Suppressor macrophage treated with lipopolysaccharide for 4 hours (primary cell): ENCODE measurements at places on chromosomes 3 and 15.

DNA sequence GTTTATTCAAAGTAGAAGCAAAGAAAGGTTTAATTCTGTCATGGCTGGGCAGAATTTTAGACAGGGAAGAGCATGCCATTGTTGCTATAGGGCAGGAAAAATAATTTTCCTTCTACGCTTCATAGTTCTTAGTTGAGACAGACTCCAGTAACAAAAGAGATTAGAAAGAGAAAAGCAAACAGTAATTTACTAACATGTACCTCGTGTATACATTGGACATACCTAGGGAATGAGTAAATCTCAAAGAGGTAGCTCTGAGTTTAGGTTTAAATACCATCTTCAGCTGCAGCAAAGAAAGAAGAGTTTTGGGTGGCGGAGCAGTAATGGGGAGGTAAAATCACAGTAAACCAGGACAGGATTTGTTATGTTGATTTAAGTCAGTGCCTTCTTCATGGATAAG, 416.1 kb downstream of the EPHA6 start:
- DNase-seq = no peak

GRCh38 chr15:98682992-98683701, 34.8 kb downstream of the IGF1R start:
- peak; percentile 13 for DNase-seq

DNA sequence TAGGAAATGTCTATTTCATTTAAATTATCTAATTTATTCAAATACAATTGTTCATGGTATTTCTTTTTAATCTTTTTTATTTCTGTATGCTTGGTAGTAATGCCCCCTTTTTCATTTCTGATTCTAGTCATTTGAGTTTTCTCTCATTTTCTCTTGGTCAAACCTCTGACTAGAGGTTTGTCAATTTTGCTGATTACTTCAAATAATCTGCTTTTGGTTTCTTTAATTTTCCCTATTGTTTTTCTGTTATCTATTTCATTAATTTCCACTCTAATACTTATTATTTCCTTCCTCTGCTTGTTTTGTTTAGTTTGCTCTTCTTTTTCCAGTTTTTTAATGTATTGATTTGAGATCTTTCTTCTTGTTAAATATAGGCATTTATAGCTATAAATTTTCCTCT, 12.1 kb downstream of the FSD2 start:
- no peak for DNase-seq

- DNase-seq = no peak
These were observed 648.3 kb upstream of the CFAP20DC start for GRCh38 chr3:59698091-59698490.

DNA sequence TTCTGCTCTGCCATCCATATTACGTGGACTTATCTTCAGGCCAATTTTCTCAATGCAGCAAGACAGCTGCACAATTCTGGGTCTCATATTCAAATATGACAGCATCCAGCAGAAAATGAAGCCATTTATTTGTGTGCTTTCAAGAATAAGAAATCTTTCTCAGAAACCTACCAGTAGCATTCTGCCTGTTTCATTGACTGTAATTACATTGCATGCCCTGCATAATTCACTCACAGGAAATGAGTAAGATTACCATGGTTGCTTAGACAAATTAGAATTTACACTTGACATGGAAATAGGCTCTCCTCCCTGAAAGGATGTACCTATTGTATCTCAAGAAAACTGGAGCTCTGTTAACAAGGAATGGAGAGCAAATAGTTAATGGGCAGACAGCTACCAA, 346.6 kb upstream of the DCBLD2 start:
- DNase-seq = no peak

GRCh38 chr15:43492266-43492665, 690 bp downstream of the TP53BP1 start:
- no peak for DNase-seq

GRCh38 chr3:118199044-118199443, 835.6 kb downstream of the IGSF11 start:
- DNase-seq = no peak

DNA sequence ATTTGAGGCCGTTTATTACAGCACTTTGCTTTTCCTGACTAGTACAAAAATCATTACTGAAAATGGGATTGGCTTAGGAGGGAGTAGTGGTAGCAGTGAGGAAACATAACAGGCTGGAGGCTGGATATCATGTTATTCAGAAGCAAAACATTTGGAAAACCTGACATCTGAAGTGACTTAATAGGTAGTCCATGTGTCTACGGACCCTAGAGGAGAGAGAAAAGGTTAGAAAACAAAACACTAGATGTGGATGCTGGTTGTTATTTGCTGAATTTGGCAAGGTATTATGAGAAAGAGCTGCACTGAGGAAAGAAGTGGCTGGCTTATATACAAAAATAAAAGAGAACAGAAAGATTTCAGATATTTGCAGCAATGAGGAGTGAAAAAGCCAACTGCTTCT, 139.9 kb downstream of the MEX3B start:
- DNase-seq = no peak

GRCh38 chr3:12663936-12664908, at the start of gene RAF1:
TSS of gene RAF1 (minus strand) at chr3:12664117. CDS start at chr3:12618721, 45,396 bp downstream.
- DNase-seq = peak; percentile 99

DNA sequence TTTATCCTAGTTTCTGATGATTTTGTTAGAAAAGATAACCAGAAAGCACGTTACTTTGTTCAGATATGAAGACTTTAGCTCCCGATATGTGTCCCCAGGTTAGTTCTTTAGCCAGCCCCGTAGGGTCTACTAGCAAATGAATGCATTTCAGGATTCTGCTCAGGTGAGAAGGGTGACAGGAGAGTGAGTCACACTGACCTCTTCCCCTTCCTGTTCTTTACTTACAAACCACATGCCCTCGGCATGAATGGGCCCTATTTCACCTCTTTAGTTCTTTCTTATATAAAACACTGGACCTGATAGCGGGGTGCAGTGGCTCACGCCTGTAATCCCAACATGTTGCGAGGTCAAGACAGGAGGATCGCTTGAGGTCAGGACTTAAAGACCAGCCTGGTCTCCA, 98.4 kb downstream of the SLC49A4 start:
- no peak for DNase-seq

DNA sequence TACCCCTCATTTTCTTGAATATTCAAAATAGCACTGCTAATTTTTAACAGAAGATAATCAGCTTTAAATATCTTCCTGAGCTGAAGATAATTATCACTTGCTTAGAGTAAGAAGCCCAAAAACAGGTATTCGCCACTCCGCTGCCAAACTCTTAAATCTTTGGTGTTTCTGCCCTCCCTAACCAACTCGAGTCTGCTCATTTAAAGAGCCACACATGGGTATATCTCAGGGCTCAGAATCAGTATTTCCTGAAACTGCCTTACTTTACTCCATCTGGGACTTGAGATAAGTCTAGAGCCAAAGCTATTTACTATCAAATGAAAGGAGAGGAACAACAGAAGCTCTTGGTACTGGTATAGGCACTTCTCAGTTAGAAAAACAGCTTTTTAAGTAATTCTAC, 10.8 kb downstream of the PDCD10 start:
- no peak for DNase-seq

- DNase-seq = no peak
These were observed 985.9 kb downstream of the DIPK2A start for GRCh38 chr3:144957398-144958101.

DNA sequence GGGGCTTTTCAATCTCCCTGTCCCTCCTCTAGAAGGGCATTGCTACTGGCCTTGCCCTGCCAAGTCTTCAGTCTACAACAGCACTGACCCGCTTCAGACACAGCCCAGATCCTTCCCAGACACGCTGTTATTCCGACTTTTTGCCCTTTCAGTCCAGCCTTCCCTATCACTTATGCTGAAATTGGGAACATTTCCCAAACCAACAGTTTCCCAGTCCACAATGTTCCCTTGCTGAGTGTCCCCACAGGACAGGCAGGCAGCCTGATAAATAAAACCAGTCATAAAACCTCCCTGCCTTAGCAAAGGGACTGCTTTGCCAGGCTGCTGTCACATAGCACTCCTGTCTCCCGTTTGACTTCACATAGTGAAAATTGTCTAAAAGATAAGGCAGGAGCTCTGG, 43.5 kb downstream of the GOLGA6L2 start:
- no peak for DNase-seq

- DNase-seq = no peak
These were observed 90.7 kb downstream of the CNTN6 start for GRCh38 chr3:1183320-1184048.

DNA sequence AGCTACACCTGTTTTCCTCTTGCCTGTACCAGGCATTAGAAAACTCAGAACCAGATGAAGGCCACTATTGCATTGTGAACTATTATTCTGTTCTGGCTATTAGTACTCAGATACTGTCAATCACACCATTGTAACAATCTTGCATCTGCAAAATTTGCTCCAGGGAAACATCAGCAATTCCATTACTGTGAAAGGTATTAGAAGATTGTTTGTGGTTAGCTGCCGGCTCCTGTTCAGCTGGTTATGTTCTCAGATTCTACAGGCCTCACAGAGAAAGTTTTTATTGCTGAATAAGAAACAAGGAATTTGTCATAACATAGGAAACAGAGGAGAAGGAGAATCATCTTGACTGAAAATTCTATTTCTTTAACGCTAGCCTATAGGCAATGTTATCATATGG, 179.9 kb downstream of the PLOD2 start:
- no peak for DNase-seq

DNA sequence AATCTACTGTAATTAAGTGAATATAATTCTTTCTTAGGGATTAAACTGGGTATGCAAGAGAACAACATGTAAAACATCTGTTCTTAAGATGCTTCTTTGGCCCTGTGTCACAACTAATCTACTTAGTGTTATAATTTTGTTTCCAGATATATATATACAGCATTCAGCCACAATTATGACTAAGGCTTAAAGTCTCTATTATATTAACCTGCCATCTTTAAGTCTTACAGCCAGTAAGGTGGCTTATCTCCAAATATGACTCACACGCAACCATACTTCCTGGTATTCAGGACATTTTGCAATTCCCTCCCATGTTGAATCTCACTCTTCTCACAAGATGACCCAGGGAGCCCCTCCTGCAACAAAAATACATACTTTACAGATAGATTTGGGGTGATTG, 6.6 kb upstream of the KBTBD8 start:
- peak; percentile 21 for DNase-seq

DNA sequence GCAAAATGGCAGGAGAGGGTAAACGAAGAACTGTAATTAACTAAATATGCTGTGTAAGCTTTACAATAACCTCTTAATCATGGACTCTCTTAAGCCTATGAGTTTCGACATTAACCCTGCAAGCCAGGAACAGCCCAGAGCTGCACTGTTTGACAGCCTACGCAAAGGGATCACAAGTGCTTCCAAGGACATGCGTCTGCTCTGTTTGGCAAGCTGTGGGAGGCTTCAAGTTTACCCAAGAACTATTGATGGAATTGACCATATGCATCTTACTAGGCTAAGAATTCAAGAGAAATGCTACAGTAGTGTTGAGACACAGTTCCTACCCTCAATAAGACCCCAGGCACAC, 66.0 kb downstream of the PDZRN3 start:
- DNase-seq = no peak

DNA sequence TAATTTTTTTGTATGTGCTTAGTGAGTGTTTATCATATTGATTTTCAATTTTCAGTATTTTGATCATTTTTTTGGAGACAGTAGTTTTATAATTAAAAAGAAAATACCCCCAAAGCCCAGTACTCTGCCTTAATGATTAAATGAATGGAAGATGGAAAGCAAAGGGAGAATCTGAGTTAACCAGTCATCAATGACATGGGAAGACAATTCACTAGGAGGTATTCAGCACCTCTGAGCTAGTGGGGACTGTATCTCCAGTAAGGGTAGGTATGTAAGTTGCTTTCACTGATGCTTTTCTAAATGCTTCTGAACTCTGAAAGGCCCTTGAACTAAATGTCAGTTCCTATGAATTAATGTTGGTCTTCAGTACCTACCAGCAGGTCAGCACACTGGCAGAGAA, 590.4 kb upstream of the DPPA4 start:
- no peak for DNase-seq

- peak; percentile 85 for DNase-seq
These were observed 1026.5 kb upstream of the CFAP20DC start for GRCh38 chr3:60076331-60076730.

DNA sequence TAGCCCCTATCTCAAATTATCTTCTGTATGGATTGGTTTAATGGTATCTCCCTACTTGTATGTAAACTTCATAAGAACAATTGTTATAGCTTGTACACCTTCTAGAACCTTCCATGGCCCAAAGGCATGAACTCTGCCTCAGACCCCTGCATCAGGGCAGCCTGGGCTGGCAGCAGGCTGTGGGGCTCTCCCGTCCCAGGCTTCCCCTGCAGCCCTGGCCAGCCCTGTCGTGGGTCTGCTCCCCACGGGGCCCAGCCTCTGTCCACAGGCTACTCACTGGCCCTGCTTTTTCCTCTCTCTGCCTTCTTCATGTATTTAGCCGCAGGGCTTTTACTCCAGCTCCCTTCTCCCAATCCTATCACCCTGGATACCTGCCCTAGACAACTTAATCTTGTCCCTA, 4.4 kb downstream of the SCN5A start:
- DNase-seq = no peak

DNA sequence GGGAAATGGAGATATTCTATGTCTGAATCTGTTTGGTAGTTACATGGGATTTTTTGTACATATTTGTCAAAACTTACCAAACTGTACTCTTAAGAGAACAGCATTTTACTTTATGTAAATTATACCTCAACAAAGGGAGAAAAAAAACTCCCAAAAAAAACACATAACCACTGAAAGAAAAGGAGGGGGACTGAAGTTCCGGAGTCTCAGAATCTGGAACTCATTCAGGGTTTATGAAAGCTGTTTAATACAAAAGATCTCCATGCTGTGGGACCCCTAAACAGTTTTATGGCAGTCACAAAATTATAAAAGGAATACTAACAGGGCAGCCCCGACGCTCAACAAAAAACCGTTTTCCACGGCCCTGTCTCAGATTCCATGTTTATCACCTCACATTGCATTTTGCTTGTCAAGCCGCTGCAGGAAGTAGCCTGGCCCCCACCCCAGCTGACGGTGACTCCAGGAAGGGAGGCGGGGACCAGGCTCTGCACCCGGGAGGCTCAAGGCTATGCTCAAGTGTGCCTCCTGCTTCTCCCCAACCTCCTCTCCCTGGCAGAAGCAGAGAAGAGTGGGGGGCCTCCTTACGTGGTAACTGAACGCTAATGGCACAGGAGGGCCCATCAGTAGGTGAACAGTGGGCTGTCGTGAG, 29.3 kb downstream of the RFT1 start:
- DNase-seq = no peak

DNA sequence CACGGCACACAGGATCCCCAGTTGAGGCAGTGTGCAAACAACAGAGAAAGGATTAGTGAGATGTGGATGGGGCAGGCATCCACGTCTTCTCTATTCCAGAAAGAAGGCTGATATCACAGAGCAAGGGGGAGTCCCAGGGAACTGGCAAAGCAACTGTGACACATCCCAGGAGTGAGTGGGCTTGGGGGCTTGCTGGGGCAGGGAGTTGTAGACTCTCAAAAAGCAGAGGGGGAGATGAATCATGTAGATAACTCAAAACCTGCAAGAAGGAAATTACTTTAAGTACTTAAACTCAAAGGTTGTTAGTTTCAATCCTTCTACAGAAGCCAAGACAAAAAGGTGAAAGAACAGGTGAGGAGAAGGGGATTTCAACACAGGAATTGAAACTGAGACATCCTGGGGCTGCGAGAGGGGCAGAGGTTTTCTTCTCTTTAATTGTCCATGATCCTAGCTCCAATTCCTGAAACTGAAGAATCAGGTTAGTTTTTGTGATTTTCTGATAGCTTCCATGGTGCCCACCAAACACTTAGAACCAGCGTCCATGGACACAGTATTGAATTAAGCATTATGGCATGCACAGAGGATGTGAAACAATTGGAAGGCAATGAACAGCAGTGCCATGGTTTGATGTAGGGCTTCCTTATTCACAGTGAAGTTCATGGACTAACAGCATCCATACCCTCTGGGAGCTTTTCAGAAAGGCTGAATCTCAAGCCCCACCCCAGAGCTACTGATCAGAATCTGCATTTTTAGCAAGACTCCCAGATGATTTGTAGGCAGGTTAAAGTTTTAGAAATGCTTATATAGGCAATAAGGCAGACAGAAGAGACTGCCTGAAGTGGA, 52.0 kb downstream of the CCR3 start:
- DNase-seq = no peak
